Osteoblast (primary cell): ENCODE measurements at places on chromosomes 6 and 20. TPM values are rescaled to one million over a fixed set of nuclear protein-coding genes. Genes with fewer than 3 reads are reported as not detected.
A peak's percentile ranks its signal among the peaks of the same experiment; 100 is the strongest.

Gene CST4
- not detected in 2 replicates for total RNA-seq

Gene TAGAP
- total RNA-seq: not detected in 2 replicates

Gene TRIM10
- total RNA-seq: not detected in 2 replicates

Gene ADGRF5
- under 0.01 TPM in 2 replicates for total RNA-seq

Gene RAET1L
- total RNA-seq: not detected in 2 replicates

Gene TGM3
- not detected in 2 replicates for total RNA-seq

Gene BICRAL
- 9.4 TPM in 2 replicates for total RNA-seq

Gene PSMF1
- 48.0 and 61.2 TPM in 2 replicates for total RNA-seq

Gene PROCR
- 35.9 and 38.0 TPM in 2 replicates for total RNA-seq

Gene HFE
- 14.1 and 15.9 TPM in 2 replicates for total RNA-seq

Gene MCCD1
- not detected in 2 replicates for total RNA-seq

GRCh38 chr6:167797476-167798265 lies 29.0 kb upstream of the AFDN start:
- H3K27ac ChIP-seq: no peak overlapping the region
- no peaks in the 10 kb centered on the region for H3K4me1 ChIP-seq
- H3K27me3 ChIP-seq: no peaks in the 10 kb centered on the region
- no peaks in the 10 kb centered on the region for H3K36me3 ChIP-seq
- no peak overlapping the region for H3K4me3 ChIP-seq
- no peak for DNase-seq

GRCh38 chr20:63956664-63957003 lies 418 bp upstream of the UCKL1 start:
- H3K4me1 ChIP-seq: peaks cover 13% of the 10 kb centered on the region
- H3K27ac ChIP-seq: peak overlapping the region; percentile 51
- H3K27me3 ChIP-seq: no peaks in the 10 kb centered on the region
- peaks cover 13% of the 10 kb centered on the region for H3K36me3 ChIP-seq

DNA sequence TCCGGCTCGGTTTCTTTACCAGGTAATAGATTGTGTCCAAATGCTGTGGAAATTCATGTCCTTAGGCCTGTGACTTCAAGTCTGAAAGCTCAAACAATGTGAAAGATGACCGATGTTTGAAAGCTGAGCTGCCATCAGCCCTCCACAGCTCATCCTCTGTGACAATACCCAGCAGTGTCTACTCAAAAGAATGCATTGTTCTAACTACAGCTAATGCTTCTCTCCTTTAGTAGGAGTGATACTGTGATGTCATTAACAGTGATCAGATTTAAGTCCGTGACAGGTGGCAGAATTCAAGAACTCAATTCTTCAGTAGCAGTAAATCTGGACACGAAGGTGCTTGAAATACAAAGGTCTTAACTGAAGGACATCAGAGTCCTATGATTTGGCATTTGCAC lies 97.3 kb downstream of the RCAN2 start:
- DNase-seq: no peak
- H3K27me3 ChIP-seq: no peaks in the 10 kb centered on the region
- H3K4me1 ChIP-seq: no peaks in the 10 kb centered on the region
- H3K36me3 ChIP-seq: no peaks in the 10 kb centered on the region
- H3K4me3 ChIP-seq: no peak overlapping the region

GRCh38 chr6:28207510-28208110 lies 17.5 kb upstream of the ZSCAN9 start:
- peaks cover 80% of the 10 kb centered on the region for H3K27me3 ChIP-seq
- H3K4me1 ChIP-seq: peaks cover 17% of the 10 kb centered on the region
- peak overlapping the region; percentile 73 for H3K4me3 ChIP-seq

DNA sequence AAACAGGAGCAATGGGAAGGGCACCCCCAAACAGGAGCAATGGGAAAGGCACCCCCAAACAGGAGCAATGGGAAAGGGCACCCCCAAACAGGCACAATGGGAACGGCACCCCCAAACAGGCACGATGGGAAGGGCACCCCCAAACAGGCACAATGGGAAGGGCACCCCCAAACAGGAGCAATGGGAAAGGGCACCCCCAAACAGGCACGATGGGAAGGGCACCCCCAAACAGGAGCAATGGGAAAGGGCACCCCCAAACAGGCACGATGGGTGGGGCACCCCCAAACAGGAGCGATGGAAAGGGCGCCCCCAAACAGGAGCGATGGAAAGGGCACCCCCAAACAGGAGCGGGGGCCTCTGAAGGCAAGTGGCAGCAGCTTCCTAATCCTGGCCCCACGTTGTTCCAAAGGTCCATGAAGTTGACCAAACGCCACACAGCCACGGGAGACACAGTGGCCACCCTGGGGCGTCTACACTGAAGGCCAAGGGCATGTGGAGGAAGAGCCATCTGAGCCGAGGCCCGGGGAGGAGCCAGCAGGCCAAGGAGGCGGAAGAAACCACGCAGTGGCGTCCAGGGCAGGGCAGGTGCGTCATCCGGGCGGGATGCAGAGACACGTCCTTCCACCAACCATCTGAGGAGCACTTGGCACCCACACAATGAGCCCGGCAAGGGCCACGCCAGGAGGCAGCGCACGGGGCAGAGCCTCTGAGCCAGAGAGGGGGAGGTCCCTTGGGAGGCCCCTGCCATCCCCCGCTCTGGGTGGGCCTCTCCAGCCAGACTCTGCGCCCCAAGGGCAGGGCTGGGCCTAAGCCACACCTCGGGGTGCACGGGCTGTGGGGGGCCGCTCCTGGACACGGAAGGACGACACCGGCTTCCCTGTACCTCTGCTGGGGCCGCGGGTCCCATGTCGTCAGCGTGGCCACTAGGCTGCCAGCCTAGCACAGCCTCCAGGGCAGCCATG lies 21.5 kb upstream of the NTSR1 start:
- no peak overlapping the region for H3K4me3 ChIP-seq
- peaks cover 20% of the 10 kb centered on the region for H3K27me3 ChIP-seq
- H3K36me3 ChIP-seq: no peaks in the 10 kb centered on the region
- H3K27ac ChIP-seq: no peak overlapping the region
- DNase-seq: no peak

- peak; percentile 95 for DNase-seq
- peak overlapping the region; percentile 35 for H3K4me3 ChIP-seq
- peaks cover 4% of the 10 kb centered on the region for H3K4me1 ChIP-seq
Measured at GRCh38 chr6:41470331-41471063, 75.7 kb upstream of the FOXP4 start.

DNA sequence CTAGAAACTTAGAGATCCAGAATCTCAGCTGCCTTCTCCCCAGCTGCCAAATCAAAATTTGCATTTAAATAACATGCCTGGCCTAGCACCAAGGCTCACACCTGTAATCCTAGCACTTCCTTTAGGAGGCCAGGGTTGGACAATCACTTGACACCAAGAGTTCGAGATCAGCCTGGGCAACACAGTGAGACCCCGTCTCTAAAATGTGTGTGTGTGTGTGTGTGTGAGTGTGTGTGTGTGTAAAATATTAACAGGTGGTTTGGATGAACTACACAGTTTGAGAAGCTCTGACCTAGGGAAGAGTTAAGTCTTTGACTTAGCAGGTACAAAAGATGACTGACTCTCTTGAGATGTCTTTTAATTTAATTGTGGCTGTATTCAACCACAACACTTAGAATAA lies 20.2 kb upstream of the CD2AP start:
- H3K36me3 ChIP-seq: no peaks in the 10 kb centered on the region
- no peaks in the 10 kb centered on the region for H3K4me1 ChIP-seq
- no peak overlapping the region for H3K4me3 ChIP-seq
- no peak overlapping the region for H3K27ac ChIP-seq
- DNase-seq: no peak
- H3K27me3 ChIP-seq: no peaks in the 10 kb centered on the region

DNA sequence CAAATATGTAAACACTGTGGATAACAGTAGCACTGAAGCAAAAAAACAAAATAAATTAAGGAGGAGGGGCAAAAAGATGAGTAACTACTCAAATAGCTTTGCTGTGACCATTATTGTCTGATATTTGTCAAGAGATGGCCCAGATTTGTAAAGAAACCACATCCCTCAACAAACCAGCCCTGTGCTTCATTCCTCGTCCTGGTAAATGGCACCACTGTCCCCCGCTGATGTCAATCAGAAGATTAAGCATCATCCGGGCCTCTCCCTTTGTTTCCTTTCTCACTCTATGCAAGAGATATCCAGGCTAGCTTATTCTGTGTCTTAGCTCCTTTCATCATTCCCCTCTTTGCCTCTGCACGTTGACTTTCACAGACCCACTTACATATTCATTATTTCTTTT lies 259.0 kb downstream of the SYNE1 start:
- no peak for DNase-seq
- H3K4me1 ChIP-seq: peaks cover 27% of the 10 kb centered on the region
- peak overlapping the region; percentile 94 for H3K27ac ChIP-seq
- H3K36me3 ChIP-seq: peaks cover 29% of the 10 kb centered on the region

DNA sequence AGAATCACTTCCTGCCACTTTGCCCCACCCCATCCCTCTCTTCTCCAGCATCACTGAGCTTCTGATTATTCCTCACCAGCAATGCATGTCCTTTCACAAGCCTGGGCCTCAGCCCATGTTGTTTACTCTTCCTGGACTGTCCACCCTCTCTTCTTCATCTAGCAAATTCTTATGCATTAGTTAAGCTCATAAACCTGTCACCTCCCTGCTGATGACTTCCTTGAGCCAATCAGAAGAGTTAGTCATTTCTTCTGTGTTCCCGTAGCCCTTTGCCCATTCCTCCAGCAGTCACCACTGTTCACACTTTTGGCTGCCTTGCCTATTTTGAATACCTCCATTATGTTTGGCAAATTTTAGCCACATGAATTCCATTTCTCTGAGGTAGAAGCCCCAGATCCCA lies 4.1 kb upstream of the CRYBG1 start:
- H3K36me3 ChIP-seq: no peaks in the 10 kb centered on the region
- H3K27me3 ChIP-seq: peaks cover 56% of the 10 kb centered on the region
- no peak overlapping the region for H3K4me3 ChIP-seq
- peaks cover 5% of the 10 kb centered on the region for H3K4me1 ChIP-seq
- DNase-seq: no peak
- H3K27ac ChIP-seq: no peak overlapping the region

GRCh38 chr6:145339089-145339488 lies 396.2 kb downstream of the EPM2A start:
- no peak for DNase-seq
- no peak overlapping the region for H3K27ac ChIP-seq
- H3K4me3 ChIP-seq: no peak overlapping the region
- H3K27me3 ChIP-seq: no peaks in the 10 kb centered on the region
- H3K4me1 ChIP-seq: no peaks in the 10 kb centered on the region

GRCh38 chr20:41655962-41656618 lies 37.9 kb upstream of the CHD6 start:
- H3K4me3 ChIP-seq: no peak overlapping the region
- no peak overlapping the region for H3K27ac ChIP-seq
- no peak for DNase-seq
- no peaks in the 10 kb centered on the region for H3K36me3 ChIP-seq

- peaks cover 27% of the 10 kb centered on the region for H3K36me3 ChIP-seq
- no peak for DNase-seq
Measured at GRCh38 chr6:42831237-42831636, 48.2 kb upstream of the RPL7L1 start.

DNA sequence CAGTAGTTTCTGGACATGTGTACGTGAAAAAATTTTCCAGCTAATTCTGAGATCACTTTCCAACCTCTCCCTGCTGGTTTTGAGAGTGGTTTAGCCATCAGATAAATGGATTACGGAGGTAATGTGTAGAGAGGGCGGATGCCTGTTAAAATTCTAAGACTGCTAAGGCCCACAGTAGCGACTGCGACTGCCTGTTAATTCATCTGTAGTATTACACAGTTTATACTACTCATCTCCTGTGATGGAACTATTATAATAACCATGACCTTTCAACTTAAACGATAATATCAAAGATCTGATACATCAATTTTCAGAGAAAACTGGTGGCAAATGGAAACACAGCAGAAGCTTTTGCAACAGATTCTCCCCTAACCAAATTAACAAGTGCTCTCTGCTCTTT lies 102.3 kb downstream of the IRF4 start:
- H3K27me3 ChIP-seq: no peaks in the 10 kb centered on the region
- no peak overlapping the region for H3K4me3 ChIP-seq
- H3K4me1 ChIP-seq: no peaks in the 10 kb centered on the region
- H3K36me3 ChIP-seq: peaks cover 13% of the 10 kb centered on the region
- H3K27ac ChIP-seq: no peak overlapping the region

DNA sequence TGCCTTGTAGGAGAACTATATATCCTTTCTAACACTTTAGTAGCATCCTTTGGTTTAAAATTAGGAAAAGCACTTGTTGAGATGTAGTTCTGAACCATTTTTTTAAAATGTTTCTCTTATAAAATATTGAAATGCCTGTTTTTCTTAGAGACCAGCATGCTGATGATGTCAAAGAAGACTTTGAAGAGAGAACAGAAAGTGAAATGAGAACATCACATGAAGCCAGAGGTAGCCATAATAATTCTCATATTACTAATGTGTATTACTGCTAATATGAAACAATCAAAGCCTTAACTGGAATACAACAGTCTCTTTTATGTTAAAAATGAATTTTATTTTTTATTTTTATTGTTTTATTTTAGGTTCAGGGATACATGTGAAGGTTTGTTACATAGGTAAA lies 102.0 kb downstream of the SAMD3 start:
- H3K36me3 ChIP-seq: no peaks in the 10 kb centered on the region
- no peaks in the 10 kb centered on the region for H3K27me3 ChIP-seq
- no peak for DNase-seq
- no peak overlapping the region for H3K4me3 ChIP-seq
- no peaks in the 10 kb centered on the region for H3K4me1 ChIP-seq

DNA sequence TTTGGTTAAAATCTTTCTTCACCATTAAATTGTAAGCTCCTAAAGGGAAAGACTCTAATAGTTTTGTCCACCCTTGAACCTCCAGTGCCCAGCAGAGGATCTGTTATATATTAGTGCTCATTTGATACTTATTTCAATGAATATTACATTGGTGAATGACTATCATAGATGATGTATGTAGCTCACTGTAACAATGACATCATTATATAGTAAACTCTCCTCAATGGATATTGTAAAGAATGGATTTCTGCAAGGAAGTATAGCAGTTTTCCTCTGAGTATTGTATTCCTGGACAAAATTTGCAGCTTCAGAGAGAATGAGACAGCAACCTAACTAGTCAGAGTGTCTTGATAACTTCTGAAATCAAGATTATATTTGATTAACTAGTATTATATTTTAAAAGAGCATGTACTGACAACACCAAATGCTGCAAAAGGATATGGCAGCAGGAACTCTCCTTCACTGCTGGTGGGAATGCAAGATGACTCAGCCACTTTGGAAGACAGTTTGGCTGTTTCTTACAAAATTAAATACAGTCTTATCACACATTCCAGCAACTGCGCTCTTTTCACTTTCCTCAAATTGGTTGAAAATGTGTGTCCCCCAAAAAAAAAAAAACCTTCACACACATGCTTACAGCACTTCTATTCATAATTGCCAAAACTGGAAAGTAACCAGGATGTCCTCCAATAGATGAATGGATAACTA lies 189.8 kb upstream of the OPRM1 start:
- no peak for DNase-seq
- H3K27ac ChIP-seq: no peak overlapping the region
- no peaks in the 10 kb centered on the region for H3K36me3 ChIP-seq
- H3K4me3 ChIP-seq: no peak overlapping the region
- no peaks in the 10 kb centered on the region for H3K27me3 ChIP-seq

- H3K4me3 ChIP-seq: no peak overlapping the region
- peaks cover 41% of the 10 kb centered on the region for H3K36me3 ChIP-seq
- no peaks in the 10 kb centered on the region for H3K27me3 ChIP-seq
- H3K4me1 ChIP-seq: peaks cover 18% of the 10 kb centered on the region
Measured at GRCh38 chr6:157996918-157997702, 15.4 kb downstream of the SYNJ2 start.

- no peaks in the 10 kb centered on the region for H3K27me3 ChIP-seq
- H3K4me1 ChIP-seq: peaks cover 9% of the 10 kb centered on the region
- H3K27ac ChIP-seq: no peak overlapping the region
- H3K36me3 ChIP-seq: peaks cover 39% of the 10 kb centered on the region
- peak; percentile 94 for DNase-seq
Measured at GRCh38 chr6:43149265-43149664, 21.8 kb upstream of the SRF start.

GRCh38 chr20:62698231-62698630 lies 10.4 kb upstream of the NTSR1 start:
- H3K27me3 ChIP-seq: peaks cover 34% of the 10 kb centered on the region
- no peaks in the 10 kb centered on the region for H3K4me1 ChIP-seq
- H3K27ac ChIP-seq: no peak overlapping the region
- no peaks in the 10 kb centered on the region for H3K36me3 ChIP-seq
